ENCODE measurements at places on chromosomes 1 and 21. TPM values are rescaled to one million over a fixed set of nuclear protein-coding genes. Genes with fewer than 3 reads are reported as not detected.

Gene AKT3
- total RNA-seq: 80.4 TPM

DNA sequence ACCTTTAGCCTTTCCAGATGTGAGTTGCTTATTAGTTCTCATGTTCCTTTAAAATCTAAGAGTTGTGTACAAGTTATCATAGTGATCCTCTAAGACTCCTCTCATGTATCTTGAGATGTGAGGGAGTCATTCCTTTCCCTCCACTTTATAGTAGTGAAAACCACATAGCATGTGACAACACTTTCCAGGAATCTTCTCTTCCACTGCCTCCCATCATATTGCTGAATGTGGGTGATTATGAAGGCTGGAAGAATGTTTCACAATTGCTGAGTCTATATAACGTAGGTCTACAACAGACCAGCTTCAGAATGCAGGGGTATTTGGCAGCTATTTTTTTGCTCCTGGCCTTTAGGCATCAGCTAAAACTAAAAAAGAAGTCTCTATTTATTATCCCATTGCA lies 44.7 kb upstream of the LRRC7 start:
- DNase-seq: no peak

DNA sequence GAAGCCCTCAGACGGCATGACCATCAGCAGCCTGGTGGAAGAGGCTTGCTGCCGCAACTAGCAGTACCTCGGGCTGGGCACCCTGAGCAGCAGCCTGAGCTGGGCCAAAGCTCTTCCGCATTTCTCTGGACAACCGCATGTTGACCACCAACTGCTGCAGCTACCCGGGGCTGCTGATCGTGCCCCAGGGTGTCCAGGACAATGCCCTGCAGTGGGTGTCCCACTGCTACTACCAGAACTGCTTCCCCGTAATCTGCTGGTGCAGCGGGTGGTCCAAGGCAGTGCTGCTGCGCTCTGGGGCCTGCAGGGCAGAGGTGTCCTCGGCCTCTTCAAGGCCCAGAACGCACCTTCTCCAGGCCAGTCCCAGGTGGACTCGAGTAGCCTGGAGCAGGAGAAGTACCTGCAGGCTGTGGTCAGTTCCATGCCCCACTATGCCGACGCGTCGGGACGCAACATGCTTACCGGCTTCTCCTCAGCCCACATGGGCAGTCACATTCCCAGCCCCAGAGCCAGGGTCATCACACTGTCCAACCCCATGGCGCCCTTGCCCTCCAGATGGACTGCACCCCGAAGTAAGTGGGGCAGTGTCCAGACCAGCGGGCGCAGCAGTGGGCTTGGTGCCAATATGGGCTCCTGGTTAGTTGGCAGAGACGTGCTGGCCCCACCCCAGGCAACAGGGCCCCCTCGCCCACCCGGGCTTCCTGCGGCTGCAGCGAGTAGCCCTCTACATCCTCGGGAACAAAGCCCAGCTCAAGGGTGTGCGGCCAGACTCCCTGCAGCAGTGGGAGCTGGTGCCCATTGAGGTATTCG lies 19.5 kb upstream of the NPPB start:
- DNase-seq: no peak

GRCh38 chr1:198268784-198269645 lies 112.2 kb downstream of the NEK7 start:
- DNase-seq: no peak
